ENCODE measurements at places on chromosomes 2 and 18.
A peak's percentile ranks its signal among the peaks of the same experiment; 100 is the strongest.

DNA sequence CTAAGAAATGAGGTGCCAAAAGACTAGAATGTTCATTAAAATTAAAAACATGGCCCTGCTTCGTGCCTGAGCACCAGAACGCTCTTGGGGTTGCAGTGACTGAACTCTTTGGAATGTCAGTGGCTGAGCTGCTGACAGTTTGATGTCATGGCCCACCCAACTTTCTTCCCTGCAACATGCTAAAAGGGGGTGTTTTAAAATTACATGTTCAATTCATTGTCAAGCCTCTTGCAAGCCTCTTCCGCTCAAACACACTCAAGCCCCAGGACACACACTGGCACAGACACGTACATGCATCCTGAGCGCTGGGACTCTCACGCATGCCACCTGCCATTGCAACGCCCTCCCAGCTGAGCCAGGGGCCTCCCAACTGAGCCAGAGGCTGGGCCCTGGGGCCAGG lies 12.6 kb downstream of the RUFY4 start:
- peak; percentile 40 for DNase-seq

GRCh38 chr2:45983213-45983612 lies 314.0 kb upstream of the EPAS1 start:
- no peak for DNase-seq

DNA sequence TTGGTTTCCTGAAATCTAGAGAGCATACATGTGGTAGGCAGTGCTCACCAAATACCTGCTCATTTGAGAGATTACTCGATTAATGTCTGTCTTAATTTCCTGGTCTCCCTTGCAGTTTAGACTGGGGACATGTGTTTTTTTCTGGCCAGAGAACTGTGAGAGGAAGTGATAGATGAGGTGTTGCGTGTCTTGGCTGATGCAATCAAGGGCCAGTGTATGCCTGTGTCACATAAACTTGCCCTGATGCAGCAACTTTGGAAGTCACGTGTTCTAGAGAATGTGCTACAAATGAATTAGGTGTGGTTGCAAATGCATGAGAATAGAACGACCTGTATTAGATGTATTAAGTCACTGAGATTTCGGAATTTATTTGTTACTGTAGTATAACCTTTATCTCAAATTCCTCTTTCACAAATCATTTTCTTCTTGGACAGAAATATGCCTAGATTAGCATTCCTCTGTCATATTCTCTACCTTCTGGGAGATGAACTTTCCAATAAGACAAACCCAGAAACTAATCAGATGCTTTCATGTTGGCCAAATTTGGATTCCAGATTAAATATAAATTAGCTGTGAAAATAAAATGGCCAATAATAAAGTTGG lies 9.9 kb upstream of the IL1A start:
- DNase-seq = peak; percentile 81

DNA sequence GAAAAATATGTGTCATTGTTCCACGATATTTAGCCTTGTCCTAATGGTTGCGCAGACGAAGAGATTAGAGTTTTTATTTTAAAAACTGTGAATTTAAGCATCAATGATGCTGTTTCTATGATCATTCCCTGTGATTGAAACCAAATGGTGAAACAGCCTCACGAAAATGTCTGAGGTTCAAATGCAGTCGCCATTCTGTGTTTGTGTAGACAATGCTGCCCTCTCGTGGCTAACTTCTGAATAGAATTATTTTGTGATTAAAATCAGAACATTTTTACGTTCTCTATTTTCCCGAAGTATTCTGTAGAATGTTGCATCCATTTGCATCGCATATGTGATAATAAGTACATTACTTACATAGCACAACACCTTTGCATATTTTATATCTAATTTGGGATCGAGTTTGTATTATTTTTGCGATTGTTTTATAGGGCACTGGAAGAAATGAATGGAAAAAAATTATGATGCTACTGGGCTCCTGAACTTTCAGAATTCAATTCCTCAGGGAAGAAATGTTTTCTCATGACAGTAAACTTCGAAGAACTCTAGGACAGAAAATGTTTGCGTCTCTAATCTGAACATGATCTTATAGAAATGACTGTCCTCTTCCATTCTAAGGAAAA lies 54.8 kb upstream of the CREB1 start:
- DNase-seq = peak; percentile 36

DNA sequence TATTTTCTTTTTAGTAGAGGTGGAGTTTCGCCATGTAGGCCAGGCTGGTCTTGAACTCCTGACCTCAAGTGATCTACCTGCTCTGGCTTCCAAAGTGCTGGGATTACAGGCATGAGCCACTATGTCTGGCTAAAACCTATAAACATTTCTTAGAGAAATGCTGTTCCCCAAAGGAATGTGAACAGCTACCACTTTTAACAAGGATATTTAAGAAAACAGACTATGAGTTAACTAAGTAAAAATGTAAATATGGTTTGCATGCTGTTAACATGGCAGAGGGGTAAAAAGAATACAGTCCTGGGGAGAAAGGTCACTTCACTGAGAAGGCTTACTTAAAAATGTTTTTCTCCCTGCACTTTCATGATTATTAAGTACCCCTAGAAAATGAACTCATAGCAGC lies 57.1 kb downstream of the SLC16A14 start:
- DNase-seq = peak; percentile 57

DNA sequence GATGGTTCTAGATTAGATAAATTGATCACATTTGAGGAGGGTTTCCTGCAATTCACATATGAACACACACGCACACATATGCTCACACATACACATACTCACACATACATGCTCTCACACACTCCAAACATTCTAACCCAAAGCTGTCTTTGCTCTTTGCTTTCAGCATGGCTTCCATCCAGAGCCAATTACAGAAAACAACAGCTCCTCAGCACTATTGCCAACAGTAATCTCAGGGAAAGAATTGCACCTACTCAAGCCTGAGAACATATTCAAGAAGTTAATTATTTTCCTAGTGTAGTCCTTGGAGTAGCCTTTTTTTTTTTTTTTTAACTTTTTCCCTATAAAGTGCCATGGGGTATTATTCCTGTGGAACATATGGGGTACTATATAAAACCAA lies 246.9 kb upstream of the PARD3B start:
- DNase-seq = no peak
